NCI-H446 (cell line): ENCODE measurements at places on chromosomes 2 and 18.

DNA sequence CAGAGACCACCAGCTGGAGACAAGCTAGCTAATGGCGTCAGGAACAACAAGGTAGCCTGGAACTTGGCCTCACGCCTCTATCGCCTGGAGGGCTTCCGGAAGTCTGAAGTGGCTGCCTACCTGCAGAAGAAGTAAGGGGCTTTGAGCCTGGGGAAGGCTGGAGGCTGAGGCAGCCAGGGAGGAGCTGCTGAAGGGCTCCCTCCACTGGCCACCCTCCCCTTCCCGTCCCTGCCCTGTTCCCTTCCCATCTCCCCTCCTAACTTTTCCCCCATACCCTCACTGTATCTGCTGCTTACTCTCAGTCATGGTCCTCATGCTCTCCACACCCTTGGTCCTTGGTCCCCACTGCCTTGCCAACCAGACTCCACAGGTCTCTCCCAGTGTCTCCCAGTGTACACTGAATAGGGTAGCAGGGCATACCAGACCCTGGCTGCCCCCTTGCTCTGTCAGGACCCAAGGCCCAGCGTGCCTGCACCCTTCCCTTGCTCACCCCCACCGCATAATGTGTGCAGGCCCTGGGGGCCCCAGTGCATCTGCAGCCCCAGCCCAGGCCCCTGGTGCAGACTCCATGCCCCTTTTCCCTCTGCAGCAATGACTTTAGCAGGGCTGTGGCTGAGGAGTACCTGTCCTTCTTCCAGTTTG, 18.8 kb downstream of the PSD4 start:
- no peak for DNase-seq

GRCh38 chr2:96522304-96523203, 14.0 kb upstream of the ARID5A start:
- DNase-seq = no peak

DNA sequence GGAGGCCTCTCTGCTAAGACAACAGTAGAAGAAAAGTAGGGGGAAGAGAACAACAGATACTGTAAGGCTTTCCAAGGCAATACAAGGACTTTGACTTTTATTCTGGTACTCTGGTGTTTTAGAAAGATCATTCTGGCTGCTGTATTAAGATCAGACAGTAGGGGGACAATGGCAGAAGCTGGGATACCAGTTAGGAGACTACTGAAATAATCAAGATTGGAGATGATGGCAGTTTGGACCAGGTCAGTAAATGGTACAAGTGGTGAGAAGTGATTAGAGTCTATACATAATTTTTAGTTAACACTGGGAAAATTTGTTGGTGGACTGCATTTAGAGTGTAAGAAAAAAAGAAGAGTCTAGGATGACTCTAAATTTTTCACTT, 139.7 kb downstream of the ROCK1 start:
- peak; percentile 1 for DNase-seq

DNA sequence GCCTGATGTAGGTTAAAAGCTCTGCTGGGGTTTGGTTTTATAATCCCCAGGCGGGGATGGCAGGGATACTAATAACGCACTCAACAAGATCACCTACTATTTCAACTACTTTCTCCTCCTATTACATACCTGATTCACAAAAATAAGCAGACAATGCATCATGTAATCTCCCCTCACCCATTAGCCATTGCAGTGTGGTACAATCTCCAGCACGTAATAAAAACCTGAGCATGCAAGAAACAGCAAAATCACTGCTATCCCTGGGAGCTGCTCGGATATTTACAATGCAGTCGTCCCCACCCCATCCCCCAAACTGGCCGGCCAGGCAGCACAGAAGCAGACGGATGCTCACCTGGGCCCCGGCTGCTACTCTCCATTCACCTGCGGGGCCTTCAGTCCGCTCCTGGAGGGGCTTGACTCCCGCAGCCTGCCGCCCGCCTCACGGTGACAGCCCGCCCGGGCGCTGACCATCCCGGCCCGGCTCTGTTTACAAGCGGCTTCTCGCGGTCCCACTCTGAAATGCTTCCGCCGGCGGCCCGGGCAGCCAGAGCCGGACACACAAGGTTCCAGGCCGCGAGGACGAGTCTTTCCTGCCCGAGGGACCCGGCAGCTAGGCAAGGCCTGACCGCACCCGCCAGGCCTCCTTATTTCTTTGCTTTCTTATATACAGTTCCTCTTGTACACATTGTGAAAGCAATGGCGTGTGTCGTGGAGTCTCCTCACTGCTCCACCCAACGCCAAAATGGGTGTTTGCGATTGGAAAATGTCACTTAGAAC, at the start of gene PLEKHM3:
Gene PLEKHM3 (minus strand): TSS at position 491 of the 777 bp plus-strand sequence. CDS start 23,888 bp downstream, outside the sequence.
- DNase-seq = peak; percentile 44

GRCh38 chr2:177383935-177384334, 8.6 kb upstream of the AGPS start:
- DNase-seq = no peak

DNA sequence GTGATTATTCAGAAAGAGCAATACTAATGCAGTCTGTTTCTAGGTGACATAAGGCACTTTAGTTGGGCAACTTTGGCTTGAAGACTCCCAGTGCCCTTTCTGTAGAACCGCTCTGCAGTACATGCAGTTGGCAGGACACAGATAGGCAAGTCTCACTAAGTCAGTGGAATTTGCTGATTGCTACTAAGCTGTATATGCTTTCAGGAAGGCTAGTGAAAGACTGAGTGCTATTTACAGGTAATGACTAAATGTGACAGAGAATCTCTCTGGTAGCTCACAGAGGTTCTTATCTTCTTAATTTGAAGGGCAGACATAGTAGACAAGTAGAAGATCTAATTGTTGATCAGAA, 243.0 kb downstream of the WDPCP start:
- no peak for DNase-seq

DNA sequence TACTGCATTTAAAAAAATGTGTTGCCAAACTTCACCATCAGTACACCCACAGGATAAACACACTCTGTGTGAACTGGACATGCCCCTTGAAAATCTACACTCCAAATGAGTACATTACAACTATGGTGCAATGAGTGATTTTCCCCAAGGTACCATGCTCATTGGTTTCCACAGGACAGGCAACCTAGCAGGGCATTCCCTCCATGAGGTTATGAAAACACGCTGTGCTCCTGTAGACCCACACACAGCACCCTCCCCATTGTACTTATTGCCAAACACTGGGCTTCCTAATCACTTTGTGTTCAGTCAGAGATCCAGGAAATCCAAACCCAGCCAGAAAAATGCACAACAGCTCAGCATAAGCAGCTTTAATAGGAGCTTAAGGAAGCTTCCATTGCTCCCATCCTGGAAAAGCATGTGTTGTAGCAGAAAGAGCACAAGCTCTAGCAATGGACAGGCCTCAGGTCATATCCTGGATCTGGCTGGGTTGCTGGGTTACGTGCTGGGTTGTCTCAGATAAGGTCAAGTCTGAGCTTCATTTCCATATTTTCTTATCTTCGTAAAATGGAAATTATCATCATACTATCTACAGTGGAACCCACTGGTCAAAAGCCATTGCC, 20.8 kb upstream of the ATIC start:
- no peak for DNase-seq

GRCh38 chr2:26691161-26691560, 1.4 kb upstream of the KCNK3 start:
- DNase-seq = peak; percentile 41
